ENCODE measurements at places on chromosomes 5 and 9. TPM values are rescaled to one million over a fixed set of nuclear protein-coding genes. Genes with fewer than 3 reads are reported as not detected.

TLX3 gene
- not detected for total RNA-seq

GRCh38 chr9:106588626-106589025, 274.3 kb upstream of the ZNF462 start:
- no peaks in the 10 kb centered on the region for H3K36me3 ChIP-seq
- H3K4me1 ChIP-seq: no peaks in the 10 kb centered on the region
- H3K27me3 ChIP-seq: no peaks in the 10 kb centered on the region
- DNase-seq: no peak

GRCh38 chr9:136198605-136199083, 6.3 kb downstream of the LHX3 start:
- no peak overlapping the region for H3K4me3 ChIP-seq
- H3K27ac ChIP-seq: no peak overlapping the region
- no peaks in the 10 kb centered on the region for H3K27me3 ChIP-seq
- H3K36me3 ChIP-seq: no peaks in the 10 kb centered on the region
- no peak for DNase-seq

GRCh38 chr5:171299228-171299627, 9.8 kb upstream of the TLX3 start:
- no peak overlapping the region for H3K4me3 ChIP-seq
- no peaks in the 10 kb centered on the region for H3K36me3 ChIP-seq
- H3K27ac ChIP-seq: no peak overlapping the region
- no peak for DNase-seq

Measured in Karpas-422 (cell line).